Inflammatory macrophage treated with lipopolysaccharide for 1 hour (primary cell): ENCODE measurements at places on chromosomes 13 and 19.
A peak's percentile ranks its signal among the peaks of the same experiment; 100 is the strongest.

DNA sequence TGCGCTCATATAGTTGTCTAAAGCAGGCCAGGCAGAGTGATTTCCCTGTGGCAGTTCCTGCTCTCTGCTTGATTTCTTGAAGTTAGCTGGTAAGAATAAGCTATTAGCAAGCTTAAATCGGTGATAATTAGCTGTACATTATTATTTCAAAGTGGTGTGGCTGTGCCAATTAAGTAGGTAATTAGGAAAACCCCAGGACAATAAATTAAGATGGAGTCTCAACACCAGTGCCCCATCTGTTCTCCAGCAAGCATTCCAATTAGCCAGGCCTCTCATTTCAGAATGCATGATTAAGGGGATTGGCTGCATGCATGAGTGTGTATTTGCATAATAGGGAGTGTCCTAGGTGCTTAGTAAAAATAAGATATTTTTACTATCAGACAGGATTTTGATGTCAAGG is 342.3 kb downstream of the GPC5 start:
- no peak for DNase-seq

- DNase-seq, result no peak
These were observed 20.3 kb downstream of the RFX1 start for GRCh38 chr19:13985771-13986347.

DNA sequence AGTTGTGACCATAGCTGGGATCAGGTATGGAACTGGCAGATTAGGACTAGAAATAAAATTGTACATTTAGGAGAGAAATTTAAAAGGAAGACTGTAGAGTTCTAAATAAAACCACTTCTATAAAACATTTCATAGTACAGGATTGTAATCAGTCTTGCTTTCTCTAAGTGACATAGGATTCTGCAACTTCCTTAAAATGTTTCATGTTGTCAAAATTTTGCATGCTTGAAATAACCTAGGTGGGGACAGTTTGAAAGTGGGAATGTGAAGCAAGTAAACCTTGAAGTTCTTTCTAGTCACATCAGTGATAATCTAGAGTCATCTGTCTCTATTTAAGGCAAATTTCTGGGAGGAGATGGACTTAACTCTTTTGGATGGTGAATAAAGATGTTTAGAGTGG is 6.7 kb downstream of the TM9SF2 start:
- peak; percentile 43 for DNase-seq

DNA sequence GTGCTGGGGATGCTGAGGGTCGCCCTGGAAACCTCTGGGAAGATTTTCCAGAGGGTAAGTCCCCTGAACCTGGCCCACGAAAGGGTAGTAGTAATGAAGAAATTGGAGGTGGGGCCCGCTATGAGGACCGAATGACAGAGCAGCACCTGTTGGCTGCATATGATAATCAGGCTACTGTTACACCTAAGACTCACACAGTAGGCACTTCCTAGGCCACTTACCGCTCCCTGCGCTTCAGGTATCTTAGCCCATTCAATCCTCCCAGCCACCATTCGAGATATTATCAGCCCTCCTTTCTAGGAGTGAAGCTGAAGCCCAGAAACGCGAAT is 4.3 kb upstream of the LRFN3 start:
- no peak for DNase-seq

GRCh38 chr13:100334214-100334613 is 245.3 kb downstream of the PCCA start:
- DNase-seq, result no peak
